Esophagus mucosa (tissue), 1 donor: ENCODE measurements at places on chromosomes 12 and 14. TPM values are rescaled to one million over a fixed set of nuclear protein-coding genes. Genes with fewer than 3 reads are reported as not detected.
A peak's percentile ranks its signal among the peaks of the same experiment; 100 is the strongest.

DNA sequence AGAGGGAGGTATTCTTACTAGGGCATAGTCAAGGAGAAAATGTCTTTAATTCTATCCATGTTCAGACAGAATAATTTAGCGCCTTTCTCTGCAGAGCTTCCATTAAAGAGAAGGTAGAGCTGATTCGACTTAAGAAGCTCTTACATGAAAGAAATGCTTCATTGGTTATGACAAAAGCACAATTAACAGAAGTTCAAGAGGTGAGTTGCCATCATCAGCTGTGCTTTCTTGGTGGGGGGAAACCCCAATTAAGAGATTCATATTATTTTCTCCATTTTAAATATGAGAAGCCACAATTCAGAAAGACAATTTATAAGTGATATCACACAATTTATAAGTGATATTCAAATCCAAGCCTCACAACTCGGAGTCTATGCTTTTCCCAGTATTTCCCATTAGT is 27.8 kb downstream of the RPGRIP1 start:
- ATAC-seq: no peak

The SSTR1 gene
- 0.08 TPM for total RNA-seq

DNA sequence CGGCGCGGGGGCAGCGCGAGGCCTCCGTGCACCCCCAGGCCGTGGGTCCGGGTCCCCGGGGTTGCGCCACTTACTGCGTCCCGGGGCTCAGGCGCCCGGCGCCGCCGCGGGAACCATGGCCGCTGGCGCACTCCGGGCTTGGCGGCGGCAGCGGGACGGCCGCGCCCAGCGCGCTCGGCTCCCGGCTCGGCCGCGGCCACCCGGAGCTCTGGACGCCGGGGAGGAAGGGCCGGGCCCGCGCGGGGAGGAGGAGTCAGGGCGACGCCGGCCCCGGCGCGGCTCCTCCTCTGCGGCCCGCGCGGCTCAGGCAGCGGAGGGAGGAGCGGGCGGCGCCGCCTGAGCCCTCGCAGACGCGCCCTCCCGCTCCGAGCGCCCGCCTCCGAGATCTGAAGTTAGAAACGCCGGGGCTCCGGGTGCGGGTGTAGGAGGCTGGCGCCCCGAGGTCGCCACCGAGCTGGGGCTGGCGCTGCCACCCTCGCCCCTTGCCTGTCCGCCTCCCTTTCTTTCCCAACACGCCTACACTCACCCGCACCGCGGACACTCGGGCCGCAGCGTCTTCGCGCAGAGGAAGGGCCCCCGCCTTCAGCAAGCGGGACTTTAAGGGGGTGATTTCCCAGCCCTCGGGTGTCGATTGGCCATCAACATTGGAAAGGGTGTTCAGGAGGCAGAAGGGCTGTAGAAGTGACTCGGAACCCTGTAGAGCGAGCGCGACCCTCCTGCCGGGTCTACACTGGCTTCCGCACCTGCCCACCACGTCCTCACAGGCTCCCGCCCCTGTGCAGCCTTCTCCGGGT is at the start of gene NIN:
TSS of gene NIN (minus strand) at position 231 of the 794 bp plus-strand sequence. CDS start 9,106 bp downstream, outside the sequence.
- ATAC-seq: peak; percentile 94

- no peak for ATAC-seq
These were observed 372.2 kb downstream of the GXYLT1 start for GRCh38 chr12:41772478-41772877.

The DMAC2L gene
- 15.2 TPM for total RNA-seq

DNA sequence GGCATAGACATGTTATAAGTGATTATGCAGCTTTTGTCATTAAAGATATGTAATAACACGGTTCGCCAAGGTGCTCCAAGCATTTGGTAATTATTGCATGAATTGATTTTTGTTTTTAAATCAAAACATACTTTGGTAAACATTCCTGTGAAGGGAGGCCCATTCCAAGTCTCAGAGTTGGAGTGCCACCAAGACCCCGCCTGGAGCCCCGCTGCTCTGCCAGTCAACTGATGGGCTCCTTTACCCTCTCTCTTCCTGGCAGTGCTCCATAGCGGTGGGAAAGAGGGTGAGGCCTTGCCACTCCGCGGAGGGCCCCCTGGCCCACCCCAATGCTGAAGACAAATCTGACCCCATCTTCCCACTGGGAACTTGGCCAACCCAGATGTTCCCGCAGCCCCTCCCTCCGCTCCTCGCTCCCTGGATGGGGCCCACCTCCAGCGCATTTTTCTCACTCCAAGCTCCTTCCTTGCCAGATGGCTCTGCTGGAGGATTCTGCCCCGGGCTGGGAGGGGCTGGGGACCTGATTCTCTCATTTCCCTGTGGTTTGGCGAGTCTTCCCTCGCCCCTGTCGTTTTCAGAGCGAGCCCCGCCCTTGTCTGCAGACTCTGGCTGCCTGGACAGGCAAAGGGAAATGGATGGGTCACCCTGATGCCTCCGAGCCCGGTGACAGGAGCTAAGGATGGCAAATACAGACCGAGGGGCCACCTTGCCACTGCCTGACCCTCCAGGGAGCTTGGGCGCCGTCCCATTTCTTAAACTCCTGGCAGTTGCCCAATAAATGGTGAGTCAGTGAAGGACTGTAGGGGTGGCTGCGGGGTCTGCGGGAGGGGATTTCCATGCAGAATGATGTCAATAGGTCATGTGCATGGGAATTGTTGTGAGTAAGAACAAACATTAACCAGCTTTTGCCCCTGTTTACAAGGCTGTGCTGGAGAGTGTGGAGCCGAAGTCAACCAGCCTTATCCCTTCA is 9.2 kb upstream of the PAPLN start:
- peak; percentile 12 for ATAC-seq

The SCN8A gene
- total RNA-seq: 0.68 TPM

The KRT81 gene
- total RNA-seq: not detected

GRCh38 chr12:130428116-130428515 is 90.4 kb downstream of the PIWIL1 start:
- no peak for ATAC-seq

The RAB3IP gene
- total RNA-seq: 16.5 TPM

GRCh38 chr14:91238661-91239060 is 5.8 kb downstream of the GPR68 start:
- ATAC-seq: no peak

DNA sequence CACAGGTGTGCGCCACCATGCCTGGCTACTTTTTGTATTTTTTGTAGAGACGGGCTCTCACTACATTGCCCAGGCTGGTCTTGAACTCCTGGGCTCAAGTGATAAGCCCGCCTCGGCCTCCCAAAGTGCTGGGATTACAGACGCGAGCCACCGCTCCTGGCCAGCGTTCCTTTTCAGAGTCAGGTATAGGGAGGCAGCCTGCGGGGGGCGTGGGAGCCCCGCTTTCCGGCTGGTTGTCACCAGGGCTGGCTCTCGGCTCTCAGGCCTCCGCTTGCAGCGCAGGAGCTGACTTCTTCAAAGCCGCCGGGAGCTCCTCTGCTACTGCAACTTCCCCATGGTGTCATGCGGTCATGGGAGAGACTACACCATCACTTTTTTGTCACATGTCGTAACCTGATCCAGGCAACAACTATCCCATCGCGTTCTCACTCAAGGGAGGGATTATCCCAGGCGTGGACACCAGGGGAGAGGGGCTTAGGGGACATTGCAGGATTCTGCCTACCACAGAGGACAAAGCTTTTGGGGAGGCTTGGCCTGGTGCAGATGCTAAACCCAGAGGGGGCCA is 129.4 kb downstream of the SCARB1 start:
- ATAC-seq: no peak

DNA sequence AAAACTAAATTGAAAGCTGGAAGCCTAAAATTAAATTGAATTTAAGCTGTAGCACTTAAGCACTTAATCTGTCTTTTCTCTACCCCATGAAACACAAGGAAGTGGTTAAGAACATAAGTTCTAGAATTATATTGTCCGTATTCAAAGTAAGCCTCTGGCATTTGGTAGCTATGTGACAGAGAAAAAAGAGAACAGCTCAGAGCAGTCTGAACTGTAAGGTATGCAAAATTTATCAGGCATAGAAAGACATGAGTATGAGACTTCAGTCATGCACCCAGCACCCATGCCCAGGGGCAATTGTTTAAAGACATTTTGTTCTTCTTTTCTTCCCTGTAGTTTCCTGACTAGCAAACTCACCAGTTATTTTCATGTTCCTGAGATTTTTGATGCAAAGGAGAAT is 116.7 kb downstream of the KCNMB4 start:
- ATAC-seq: peak; percentile 57

- no peak for ATAC-seq
These were observed 27.2 kb downstream of the DMAC2L start for GRCh38 chr14:50339178-50339804.

The PTPN6 gene
- total RNA-seq: 17.8 TPM

DNA sequence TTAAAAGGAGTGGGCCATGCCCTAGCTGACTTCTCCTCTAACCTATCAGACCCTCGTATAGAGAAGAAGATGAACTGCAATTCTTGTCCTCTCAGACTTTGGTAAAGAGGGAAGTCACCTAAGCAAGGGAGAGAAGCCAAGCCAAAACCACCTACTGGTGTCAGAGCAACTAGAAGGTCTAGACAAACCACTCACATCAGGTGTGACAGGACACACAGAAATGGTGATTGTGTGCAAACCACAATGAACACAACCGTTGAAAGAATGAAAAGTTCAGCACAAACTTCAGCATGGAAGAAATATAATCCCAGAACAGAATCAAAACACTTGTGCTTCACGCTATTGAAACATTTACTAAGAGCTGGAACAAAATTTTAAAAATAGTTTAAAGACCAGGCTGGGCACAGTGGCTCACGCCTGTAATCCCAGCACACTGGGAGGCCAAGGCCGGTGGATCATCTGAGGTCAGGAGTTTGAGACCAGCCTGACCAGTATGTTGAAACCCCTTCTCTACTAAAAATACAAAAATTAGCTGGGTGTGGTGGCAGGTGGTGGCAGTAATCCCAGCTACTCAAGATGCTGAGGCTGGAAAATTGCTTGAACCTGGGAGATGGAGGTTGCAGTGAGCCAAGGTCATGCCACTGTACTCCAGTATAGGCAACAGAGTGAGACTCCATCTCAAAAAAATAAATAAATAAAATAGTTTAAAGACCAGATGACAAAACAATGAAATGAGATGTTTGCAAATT is 56.2 kb upstream of the NTF3 start:
- no peak for ATAC-seq

The POTEG gene
- not detected for total RNA-seq

The KCNK10 gene
- 3.9 TPM for total RNA-seq

GRCh38 chr14:69432364-69432763 is 33.9 kb downstream of the SLC39A9 start:
- no peak for ATAC-seq

- no peak for ATAC-seq
These were observed 957.7 kb downstream of the DIO2 start for GRCh38 chr14:79253576-79253975.

The LTBP2 gene
- 14.4 TPM for total RNA-seq

The TMEM229B gene
- total RNA-seq: 0.80 TPM
